ENCODE measurements at places on chromosomes 12 and 14.

DNA sequence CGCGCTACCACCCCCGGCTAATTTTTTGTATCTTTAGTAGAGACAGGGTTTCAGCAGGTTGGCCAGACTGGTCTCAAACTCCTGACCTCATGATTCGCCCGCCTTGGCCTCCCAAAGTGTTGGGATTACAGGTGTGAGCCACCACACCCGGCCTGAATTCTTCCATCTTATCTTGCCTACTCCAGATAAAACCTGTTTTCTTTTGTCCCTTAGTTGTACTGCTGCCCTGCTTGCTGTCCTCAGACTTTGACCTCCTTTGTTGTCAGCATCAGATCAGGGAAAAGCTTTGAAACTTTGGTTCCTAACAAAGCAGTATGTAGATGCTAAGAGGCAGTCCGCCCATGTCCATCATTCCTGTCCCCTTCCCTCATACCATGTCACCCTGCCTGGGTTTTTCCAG is 15.9 kb downstream of the COPZ1 start:
- no peak for DNase-seq

GRCh38 chr14:93171376-93171775 is 13.3 kb downstream of the MOAP1 start:
- peak; percentile 11 for DNase-seq

DNA sequence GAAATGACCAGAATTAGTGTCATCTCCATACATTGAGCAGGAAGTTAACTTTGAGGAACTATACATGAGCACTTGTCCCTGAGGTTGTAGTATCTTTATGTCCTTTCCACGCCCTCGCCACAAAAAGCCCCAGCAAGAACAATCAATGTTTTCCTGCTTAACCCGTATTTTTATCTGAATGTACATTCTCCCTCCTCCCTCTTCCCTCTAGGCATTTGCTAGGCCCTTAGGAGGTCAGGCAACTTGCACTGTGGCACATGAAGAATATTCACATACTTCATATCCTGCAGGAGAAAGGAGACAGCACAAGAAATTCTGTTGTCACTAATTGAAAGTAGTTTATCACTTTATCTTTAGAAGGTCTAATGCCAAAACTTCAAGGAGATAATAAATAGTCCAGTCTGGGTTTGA is 18.1 kb upstream of the DUSP6 start:
- DNase-seq = no peak

- DNase-seq = no peak
Measured at GRCh38 chr12:88400302-88400701, 180.0 kb downstream of the KITLG start.

GRCh38 chr14:74444866-74445265 is 18.9 kb upstream of the SYNDIG1L start:
- no peak for DNase-seq

GRCh38 chr12:24738441-24738840 is 210.5 kb downstream of the BCAT1 start:
- DNase-seq = peak; percentile 50
